ENCODE measurements at places on chromosomes 6 and 20.

DNA sequence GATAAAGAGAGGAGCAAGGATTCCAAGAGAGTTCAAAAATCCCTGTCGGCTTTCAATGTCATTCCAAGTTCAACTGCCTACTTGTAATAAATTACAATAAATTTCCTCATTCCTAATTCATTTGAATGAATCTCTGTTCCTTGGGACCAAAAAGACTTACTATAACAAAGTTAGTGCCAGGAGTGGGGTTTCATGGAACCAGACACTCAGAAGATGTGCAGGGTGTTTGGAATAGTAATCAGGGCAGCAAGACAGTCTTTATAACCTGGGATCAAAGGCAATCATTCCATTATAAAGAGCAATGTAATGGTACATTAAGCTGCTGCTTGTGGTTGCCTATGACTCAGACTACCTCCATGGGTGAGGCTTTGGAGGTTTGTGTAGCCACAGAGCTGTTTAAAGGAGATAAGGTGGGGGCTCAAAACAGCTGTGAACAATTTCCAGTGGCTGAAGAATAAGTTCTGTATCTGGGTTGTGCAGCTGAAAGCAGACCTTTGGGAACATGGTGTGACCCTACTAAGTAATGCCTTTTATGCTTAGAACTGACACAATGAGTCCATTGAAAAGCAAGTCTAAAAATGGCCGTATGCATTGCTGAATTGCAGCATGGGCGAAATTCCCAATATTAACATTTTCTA lies 159.9 kb downstream of the LINC00237 start:
- DNase-seq: no peak

- no peak for DNase-seq
Measured at GRCh38 chr20:62198931-62199330, 16.1 kb downstream of the MTG2 start.

DNA sequence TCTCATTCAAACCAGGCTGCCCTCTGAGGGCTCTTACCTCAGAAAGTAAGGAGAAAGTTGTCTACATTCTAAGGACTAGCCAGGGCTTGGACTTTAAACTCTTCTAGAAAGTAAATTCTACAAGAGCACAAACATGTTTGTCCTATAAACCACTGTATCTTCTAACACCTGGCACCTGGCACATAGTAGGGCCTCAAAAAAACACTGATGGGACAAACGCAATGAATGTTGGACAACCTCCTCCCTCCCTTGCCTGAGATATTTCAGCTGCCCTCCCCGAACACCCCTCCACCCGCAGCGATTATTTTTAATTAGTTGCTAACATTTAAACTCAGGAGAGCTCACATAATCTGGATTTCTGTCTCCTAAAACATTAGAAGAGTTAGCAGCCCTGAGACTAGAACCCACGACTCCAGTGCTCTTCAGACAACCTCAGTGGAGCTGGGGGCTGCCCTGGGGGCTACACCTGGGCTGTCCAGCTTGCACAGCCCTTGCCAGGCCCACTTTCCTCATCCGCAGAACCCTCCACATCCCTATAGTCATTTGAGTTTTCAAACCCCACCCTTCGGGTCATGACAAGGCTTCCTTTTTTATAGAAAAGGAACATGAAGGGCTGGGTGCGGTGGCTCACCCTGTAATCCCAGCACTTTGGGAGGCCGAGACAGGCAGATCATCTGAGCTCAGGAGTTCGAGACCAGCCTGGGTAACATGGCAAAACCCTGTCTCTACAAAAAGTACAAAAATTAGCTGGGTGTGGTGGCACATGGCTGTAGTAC lies 4.9 kb downstream of the HCK start:
- no peak for DNase-seq

- no peak for DNase-seq
Measured at GRCh38 chr20:35117196-35117595, 24.6 kb upstream of the TRPC4AP start.

GRCh38 chr6:115838763-115839401 lies 221.8 kb downstream of the FRK start:
- DNase-seq: peak; percentile 46

GRCh38 chr6:143356101-143356880 lies 94.2 kb downstream of the ADAT2 start:
- DNase-seq: no peak

- DNase-seq: no peak
Measured at GRCh38 chr6:65229825-65230224, 477.2 kb downstream of the EYS start.

DNA sequence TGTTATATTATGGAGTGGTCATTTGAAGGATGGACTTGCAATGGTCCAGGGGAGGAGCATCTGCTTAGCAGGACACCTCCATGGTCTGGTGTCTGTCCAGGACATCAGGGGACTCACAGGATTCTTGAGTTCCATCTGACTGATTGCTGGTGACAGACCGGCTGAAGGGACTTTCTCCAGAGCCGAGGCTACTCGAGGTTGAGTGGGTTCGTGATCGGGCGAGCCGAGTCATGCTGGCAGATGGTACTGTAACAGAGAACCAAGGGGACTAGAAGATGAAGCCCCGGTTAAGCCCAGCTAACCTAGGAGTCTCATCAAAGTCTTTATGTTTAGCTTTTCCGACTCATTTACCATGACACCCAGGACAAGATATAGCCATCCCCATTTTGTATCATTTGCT lies 7.5 kb upstream of the SLA2 start:
- no peak for DNase-seq

DNA sequence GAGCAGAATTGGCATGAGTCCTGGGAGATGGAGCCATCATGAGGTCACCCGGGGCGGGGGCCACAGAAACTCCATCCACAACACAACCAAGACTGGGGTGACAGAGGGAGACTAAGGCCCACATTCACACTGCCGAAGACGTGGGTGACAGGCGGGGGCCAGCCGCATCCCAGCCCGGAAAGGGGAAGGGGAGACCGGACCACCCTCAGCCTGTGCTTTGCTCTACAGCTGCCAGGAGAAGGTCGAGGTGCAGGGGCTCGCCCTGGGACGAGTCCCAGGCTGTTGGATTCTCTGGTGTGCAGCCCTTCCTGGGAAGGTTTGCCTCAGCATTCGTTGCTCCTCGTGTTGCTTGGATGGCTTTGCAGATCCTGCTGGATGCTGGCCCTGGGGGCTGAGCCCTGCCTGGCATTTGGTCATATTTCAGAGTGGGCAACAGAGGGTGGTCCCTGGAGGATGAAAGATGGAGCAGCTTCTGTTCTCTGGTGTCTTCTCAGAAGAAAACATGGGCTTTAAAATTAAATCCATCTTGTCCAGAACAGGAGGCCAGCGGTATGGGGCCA lies 328.9 kb downstream of the TAF4 start:
- DNase-seq: no peak

DNA sequence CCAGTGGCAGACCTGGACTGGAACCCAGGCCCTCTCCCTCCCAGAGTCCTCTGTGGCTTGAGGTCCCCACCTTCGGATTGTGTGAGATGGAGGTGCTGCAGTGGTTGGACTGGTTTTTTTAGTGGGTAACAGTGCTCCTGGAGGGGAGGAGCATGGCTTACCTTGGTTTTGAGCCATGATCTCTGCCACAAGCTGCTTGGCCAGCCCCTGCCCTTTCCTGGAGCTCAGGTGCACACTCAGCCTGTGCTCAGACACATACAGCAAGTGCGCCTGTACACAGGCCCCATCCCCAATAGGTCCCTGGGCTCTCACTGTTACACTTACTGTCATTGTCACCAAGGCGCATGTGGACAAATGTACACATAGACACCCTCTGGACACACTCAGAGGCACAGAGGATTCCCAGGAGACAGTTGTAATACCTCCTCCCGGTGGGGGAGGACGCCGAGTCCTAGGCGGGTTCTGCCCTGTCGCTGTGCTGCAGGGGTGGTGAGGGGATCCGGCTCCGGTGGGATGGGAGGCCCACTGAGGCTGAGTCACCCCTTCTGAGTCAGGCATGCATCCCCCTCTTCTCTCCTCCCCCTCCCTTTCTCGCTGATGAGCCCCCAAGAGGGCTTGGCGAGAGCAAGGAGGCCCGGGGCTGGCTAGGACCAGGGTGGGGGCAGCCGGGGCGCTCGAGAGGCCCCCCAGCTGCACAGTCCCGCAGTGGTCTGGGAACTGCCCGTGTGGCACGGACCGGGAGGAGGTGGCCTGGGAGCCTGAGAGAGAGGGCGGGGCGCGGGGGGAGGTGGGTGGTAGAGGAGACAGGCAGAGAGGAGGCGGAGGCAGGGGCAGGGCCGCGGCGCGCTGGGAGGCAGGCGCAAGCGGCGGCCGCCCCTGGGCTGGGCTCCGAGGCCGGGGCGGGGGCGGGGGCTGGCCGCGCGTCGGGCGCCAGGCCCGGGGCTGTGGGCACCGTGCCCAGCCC lies 522 bp upstream of the EPB41L1 start:
- peak; percentile 91 for DNase-seq

All from body of pancreas (tissue), 4 donors.